ENCODE measurements at places on chromosomes 5 and 9. TPM values are rescaled to one million over a fixed set of nuclear protein-coding genes. Genes with fewer than 3 reads are reported as not detected.

DNA sequence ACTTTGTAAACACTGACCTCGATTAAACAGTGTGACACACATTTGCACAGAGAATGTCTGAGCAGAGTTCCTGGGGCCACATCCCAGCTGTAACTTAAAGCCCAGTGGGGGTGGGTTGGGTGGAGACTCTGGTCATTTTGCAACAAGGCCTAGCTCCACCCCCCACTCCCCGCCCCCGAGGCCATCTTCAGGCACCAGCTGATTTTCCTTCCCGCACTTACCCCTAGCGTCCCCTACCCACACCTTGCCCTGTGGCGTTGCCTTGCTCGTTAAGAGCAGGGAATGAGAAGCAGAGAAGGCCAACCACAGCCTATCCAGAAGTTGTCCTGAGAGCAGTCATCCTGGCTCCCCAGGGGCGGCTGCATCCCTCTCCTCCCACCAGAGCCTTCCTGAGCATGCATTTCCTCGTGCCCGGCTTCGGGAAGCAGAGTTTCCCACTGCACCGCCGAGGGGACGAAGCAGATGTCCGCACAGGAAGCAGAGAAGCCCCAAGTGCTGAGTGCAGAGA lies 101.7 kb upstream of the SARDH start:
- DNase-seq = peak; percentile 40
- H3K4me1 ChIP-seq = peaks cover 3% of the 10 kb centered on the region
- H3K27ac ChIP-seq = no peak overlapping the region
- H3K4me3 ChIP-seq = no peak overlapping the region
- no peaks in the 10 kb centered on the region for H3K36me3 ChIP-seq
- H3K27me3 ChIP-seq = no peaks in the 10 kb centered on the region

Gene NACC2
- 20.3 TPM for total RNA-seq

- H3K27me3 ChIP-seq = peaks cover 15% of the 10 kb centered on the region
- peak overlapping the region; percentile 46 for H3K4me3 ChIP-seq
- H3K27ac ChIP-seq = no peak overlapping the region
- no peaks in the 10 kb centered on the region for H3K4me1 ChIP-seq
- no peak for DNase-seq
- H3K36me3 ChIP-seq = no peaks in the 10 kb centered on the region
These were observed 571 bp upstream of the S1PR3 start for GRCh38 chr9:88990729-88991065.

DNA sequence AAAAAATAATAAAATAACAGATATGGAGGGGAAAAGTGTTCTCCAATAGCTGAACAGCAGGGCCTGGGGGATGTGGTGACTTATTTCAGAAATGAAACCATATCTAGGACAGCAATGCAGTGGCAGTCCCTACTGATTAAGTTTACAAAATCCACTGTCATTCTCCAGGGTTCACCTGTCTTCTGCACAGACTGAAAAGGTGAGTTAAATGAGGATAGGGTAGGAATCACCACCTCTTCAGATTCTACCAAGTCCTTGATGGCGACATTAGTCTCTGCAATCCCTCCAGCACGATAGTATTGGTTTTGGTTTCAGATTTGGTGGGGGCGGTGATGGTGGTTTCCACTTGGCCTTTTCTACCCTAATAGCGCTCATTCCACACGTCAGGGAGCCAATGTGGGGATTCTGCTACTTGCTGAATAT lies 32.3 kb upstream of the NPM1 start:
- no peaks in the 10 kb centered on the region for H3K27me3 ChIP-seq
- no peaks in the 10 kb centered on the region for H3K4me1 ChIP-seq
- H3K4me3 ChIP-seq = no peak overlapping the region
- no peaks in the 10 kb centered on the region for H3K36me3 ChIP-seq
- H3K27ac ChIP-seq = no peak overlapping the region

Gene SV2C
- 0.20 TPM for total RNA-seq

Gene ARSK
- 4.3 TPM for total RNA-seq

DNA sequence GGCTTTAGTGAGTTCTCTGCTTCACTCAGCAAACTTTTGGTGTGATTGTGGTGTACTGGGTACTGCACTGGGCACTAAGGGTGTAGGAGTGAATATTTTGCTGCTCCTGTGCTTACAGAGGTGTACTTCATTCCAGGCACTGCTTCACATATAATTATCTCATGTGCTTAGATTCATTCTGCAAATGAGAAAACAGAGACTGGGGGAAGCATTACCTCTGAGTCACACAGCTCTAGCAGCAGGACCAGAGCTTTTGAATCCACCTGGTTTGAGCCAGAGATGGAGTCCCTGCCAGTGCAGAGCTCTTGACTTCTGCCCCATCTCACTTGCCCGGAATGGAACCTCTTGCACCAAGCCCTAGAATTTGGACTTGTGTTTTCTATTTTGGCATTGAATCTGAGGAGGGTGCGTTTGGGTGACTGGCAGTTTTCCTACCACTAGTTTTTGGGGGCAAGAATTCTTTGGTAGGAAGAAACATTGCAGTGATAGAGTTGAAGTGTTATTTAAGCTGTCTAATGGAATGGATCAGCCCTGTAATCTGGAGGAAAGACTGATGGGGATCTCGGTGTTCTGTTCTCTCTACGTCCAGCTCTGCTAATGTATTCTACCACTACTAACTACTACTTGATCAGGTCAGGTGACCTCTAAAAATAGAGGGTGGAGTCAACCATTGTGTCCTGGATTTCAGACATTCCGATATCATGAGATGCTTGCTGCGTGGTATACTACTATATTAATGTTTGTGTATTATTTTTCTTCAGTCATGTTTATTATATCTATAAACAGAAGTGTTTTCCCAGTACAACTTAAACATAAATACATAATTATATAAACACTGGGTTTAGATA lies 2.5 kb downstream of the ARHGAP26 start:
- peak overlapping the region; percentile 86 for H3K4me3 ChIP-seq
- H3K27ac ChIP-seq = no peak overlapping the region
- no peaks in the 10 kb centered on the region for H3K27me3 ChIP-seq
- H3K4me1 ChIP-seq = peaks cover 11% of the 10 kb centered on the region
- H3K36me3 ChIP-seq = no peaks in the 10 kb centered on the region

DNA sequence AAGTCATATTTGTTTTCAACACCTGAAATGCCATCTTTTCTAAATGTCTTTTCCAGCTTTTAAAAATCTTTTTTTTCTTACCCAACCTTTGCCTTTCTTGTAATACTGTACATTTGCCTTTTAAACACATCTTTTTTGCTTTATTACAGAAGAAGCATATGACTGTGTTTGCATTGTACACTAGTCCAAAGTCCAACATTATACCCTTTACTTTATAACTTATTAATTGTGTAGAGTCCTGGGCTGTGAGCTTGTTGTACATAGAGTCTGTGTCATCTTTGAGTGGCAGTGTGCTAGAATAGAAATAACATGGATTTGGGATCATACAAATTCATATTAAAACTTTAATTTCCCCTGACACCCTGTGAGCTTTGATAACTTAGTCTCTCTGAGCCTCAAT lies 23.7 kb downstream of the CWC27 start:
- no peaks in the 10 kb centered on the region for H3K27me3 ChIP-seq
- H3K36me3 ChIP-seq = no peaks in the 10 kb centered on the region
- H3K4me1 ChIP-seq = no peaks in the 10 kb centered on the region
- DNase-seq = no peak
- no peak overlapping the region for H3K4me3 ChIP-seq
- peak overlapping the region; percentile 9 for H3K27ac ChIP-seq

GRCh38 chr5:102958481-102959011 lies 161.4 kb downstream of the GIN1 start:
- no peak for DNase-seq
- H3K27ac ChIP-seq = no peak overlapping the region
- no peaks in the 10 kb centered on the region for H3K27me3 ChIP-seq

- no peak overlapping the region for H3K27ac ChIP-seq
- no peaks in the 10 kb centered on the region for H3K27me3 ChIP-seq
- no peaks in the 10 kb centered on the region for H3K4me1 ChIP-seq
These were observed 188.9 kb downstream of the HSD17B3 start for GRCh38 chr9:96113032-96113431.

DNA sequence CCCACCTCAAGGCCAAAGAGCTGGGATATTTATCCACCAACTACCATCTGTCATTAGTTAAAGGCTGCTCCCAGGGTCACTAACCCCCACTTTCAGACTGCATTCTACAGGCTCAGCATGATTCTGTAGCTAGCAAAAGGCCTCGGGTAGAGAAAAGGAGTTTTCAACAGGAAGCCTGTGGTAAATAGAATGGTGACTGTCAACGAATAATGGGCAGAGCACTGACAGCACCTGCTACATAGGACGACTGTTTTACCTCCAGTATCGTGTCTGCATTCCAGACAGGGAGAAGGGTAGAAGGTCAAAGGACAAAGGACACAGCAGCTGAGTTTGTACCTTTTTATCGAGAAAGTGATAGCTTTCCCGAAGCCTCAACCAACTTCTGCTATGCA lies 20.3 kb downstream of the MFAP3 start:
- H3K4me3 ChIP-seq = no peak overlapping the region
- no peak for DNase-seq
- no peak overlapping the region for H3K27ac ChIP-seq
- H3K4me1 ChIP-seq = no peaks in the 10 kb centered on the region

DNA sequence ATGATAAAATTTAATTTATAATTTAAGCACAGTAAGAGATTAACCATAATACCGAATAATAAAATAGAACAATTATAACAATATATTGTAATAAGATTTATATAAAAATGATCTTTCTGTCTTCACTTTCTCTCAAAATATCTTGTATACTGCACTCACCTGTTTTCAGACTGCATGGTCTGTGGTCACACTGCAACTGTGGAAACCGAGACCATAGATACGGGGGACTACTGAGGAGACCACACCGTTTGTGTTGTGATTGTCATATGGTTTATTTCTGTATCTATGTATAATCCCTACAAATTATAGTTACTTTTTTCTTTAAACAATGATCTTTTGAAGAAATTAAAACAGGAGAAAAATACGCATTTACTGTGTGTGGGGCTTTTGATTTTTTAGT lies 78.8 kb upstream of the TNFAIP8 start:
- no peaks in the 10 kb centered on the region for H3K27me3 ChIP-seq
- peaks cover 5% of the 10 kb centered on the region for H3K4me1 ChIP-seq
- no peak overlapping the region for H3K4me3 ChIP-seq
- H3K36me3 ChIP-seq = no peaks in the 10 kb centered on the region
- no peak overlapping the region for H3K27ac ChIP-seq
- DNase-seq = no peak

DNA sequence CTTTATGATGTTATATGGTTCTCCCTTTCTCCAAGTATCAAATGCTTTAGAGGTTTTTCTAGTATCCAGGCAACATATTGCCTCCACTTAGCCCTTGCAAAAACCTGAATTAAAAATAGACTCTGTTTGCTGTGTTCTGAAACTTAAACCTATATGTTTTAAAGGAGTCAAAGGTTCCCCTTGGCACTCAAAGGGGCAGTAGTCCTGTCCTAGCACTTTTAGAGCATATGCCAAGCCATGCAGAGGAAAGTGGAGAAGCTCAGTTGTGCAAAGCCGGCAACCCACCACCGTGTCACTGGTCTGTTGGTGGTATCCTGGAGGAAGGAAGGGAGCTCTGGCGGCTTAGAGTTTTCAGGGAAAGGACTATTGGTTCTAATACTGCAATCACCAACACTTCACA lies 154.3 kb downstream of the PIP5K1B start:
- H3K36me3 ChIP-seq = no peaks in the 10 kb centered on the region
- no peaks in the 10 kb centered on the region for H3K27me3 ChIP-seq
- DNase-seq = no peak
- H3K4me3 ChIP-seq = no peak overlapping the region

DNA sequence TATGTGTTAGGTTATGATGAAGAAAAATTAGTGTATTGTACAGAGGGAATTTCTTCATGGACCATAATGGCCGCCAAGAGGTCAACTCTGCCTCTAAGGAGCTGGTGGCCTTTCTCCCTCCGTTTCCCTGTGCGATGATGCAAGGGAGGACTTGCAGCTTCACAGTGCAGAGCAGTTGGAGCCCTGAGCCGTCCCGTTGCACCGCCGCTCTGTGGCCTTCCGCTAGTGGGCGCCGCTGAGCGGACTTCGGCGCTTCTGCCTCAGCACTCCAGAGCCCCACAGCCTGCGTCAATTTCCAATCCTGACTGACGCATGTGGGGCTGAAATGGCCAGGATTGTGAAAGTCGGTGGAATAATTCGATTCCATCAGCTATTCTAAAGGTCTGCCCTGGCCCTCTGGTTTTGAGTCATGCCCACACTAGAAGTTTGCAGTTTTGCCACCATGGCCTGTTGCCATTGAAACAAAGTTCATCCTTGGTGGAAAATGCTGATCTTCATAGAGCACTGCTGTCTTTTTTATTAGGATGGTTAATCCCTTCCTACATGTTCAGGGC lies 22.7 kb upstream of the LECT2 start:
- H3K4me3 ChIP-seq = no peak overlapping the region
- no peaks in the 10 kb centered on the region for H3K27me3 ChIP-seq
- no peak overlapping the region for H3K27ac ChIP-seq
- no peaks in the 10 kb centered on the region for H3K36me3 ChIP-seq

Gene DHFR
- total RNA-seq = 77.7 TPM

- no peak overlapping the region for H3K27ac ChIP-seq
- H3K4me3 ChIP-seq = no peak overlapping the region
- no peaks in the 10 kb centered on the region for H3K4me1 ChIP-seq
- DNase-seq = no peak
These were observed 255.3 kb downstream of the ICE1 start for GRCh38 chr5:5677738-5678137.

Gene STOM
- total RNA-seq = 58.7 TPM

Gene CDKN2A
- 2.9 TPM for total RNA-seq

DNA sequence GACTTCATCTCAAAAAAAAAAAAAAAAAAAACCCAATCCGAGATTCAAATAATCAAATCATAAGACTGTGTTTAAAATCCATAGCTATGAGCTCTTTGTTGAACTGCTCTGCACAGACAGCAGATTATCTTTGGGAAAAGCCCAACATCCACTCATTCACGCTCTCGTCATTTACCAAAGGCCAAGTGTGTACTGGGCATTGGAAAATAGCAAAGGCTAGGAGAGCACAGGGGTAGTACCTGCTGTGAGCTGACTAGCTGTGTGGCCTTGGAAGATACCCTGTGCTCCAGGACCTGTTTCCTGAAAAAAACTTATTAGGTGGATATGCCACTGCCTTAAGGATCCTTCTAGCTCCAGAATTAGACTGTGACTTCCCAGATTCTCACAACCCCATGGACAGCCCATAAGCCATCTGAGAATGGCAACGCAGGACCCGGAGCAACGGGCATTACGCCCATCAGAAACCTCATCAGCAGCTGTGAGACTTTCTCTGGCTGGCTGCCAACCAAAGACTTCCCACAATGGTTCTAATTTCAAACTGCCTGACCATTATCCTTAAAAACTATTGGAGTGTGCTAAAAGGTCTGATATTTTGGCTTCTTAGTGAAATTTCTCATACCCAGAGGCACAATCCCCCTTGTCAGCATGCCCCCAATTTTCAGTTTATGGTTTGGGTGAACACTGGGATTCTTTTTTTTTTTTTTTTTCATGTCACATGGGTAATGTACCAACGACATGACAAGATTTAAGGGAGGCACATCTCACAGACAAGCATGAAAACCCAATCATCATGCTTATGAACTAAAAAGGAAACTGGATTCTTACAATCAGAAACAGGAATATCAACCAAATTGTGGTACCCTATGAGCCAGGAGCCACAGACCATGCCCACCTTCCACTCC lies 16.8 kb downstream of the SERINC5 start:
- H3K27me3 ChIP-seq = no peaks in the 10 kb centered on the region
- peak; percentile 76 for DNase-seq
- no peak overlapping the region for H3K4me3 ChIP-seq
- H3K4me1 ChIP-seq = peaks cover 15% of the 10 kb centered on the region
- peak overlapping the region; percentile 5 for H3K27ac ChIP-seq

GRCh38 chr9:99907208-99907532 lies 716 bp downstream of the STX17 start:
- peak overlapping the region; percentile 97 for H3K27ac ChIP-seq
- DNase-seq = no peak
- H3K4me3 ChIP-seq = peak overlapping the region; percentile 89
- H3K4me1 ChIP-seq = no peaks in the 10 kb centered on the region

GRCh38 chr5:107864793-107865192 lies 194.1 kb upstream of the EFNA5 start:
- no peak overlapping the region for H3K4me3 ChIP-seq
- H3K27ac ChIP-seq = no peak overlapping the region
- DNase-seq = no peak
- H3K27me3 ChIP-seq = no peaks in the 10 kb centered on the region

Gene PTPDC1
- 5.4 TPM for total RNA-seq
